Mesendoderm (in vitro differentiated cells): ENCODE measurements at places on chromosomes 1 and 21.

DNA sequence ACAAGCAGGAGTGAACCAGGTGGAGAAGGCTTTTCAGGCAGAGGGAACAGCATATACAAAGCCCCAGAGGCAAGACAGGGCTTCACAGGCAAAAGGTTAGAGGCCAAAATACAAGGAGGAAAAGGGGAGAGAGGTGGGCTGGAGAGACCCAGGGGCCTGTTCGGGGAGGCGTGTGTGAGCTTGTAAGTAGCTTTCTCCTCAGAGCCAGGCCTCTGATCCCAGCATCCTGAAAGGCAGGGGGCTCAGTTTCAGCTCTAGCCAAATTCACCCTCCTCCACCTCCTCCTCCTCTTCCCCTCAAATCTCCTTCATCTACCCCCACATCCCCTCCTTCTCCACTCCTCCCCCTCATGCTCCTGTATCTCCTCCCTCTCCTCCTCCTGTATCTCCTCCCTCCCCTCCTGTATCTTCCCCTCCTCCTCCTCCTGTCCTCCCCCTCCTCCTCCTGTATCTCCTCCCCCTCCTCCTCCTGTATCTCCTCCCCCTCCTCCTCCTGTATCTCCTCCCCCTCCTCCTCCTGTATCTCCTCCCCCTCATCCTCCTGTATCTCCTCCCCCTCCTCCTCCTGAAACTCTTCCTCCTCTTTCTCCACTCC is 148.6 kb downstream of the ST6GALNAC5 start:
- DNase-seq = peak; percentile 52

- no peak for DNase-seq
Measured at GRCh38 chr1:74429580-74429979, 82.8 kb downstream of the LRRC53 start.

DNA sequence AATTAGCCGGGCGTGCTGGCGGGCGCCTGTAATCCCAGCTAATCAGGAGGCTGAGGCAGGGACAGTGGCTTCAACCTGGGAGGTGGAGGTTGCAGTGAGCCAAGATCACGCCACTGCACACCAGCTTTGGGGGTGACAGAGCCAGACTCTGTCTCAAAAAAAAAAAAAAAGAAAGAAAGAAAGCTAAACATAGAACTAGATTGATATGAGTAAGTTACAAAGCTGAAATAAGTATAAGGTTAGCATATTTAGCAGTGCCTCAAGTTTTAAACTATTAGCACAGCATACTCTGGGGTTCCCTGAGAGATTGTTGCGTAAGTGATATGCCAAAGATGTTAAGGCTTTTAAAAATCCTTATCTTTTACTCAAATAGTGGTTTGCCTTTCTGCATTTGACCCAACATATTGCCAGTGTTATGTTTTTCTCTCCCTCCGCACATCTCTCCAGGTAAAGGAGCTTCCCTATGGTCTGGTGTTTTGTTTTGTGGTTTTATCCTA is 126.1 kb downstream of the CD247 start:
- no peak for DNase-seq

GRCh38 chr1:68307378-68307787 is 75.1 kb upstream of the WLS start:
- DNase-seq = peak; percentile 79

DNA sequence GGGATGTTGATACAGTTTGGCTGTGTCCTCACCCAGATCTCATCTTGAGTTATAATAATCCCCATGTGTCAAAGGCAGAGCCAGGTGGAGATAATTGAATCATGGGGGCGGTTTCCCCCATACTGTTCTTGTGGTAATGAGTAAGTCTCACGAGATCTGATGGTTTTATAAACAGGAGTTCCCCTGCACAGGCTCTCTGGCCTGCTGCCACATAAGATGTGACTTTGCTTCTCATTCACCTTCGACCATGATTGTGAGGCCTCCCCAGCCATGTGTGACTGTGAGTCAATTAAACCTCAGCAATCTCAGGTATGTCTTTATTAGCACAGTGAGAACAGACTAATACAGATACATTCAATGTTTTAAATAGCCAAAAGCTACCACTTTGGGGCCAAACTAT is 41.1 kb downstream of the SLC35F3 start:
- no peak for DNase-seq

- DNase-seq = peak; percentile 41
Measured at GRCh38 chr1:109255097-109255651, 5.8 kb downstream of the CELSR2 start.

DNA sequence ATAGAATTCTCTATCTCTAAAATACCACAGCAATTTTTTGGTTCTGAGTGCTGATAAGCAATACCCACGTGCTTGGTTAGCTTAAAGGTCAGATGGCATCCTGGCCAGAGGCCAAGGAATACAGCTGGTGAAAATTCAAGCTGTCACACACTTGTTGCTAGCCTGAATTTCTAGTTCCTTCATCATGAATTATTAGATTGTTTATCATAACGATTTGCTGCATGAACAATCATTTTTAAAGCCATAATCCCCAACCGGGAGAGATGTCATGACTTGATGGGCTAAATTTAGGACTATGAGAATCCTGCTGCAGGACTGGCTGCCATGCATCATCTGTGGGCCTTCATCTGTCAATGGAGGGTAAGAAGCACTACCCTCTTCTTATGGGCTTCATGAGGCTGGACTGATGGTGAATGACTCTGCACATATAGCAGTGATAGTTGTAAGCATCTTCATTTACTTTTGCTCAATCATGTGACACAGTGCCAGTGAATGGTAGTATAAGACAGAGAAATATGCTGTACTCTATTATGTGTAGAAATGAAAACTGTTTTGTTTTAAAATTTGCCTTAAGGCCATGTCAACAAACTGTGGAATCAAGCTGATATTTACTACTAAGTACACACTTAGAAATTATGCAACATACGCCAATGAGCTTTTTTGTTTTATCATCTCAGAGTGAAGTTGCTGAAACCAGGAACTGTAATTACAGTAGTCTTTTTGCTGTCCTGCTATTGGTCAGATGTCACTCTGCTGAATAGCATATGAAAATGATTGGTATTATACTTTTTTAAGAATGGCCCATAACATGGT is 80.5 kb upstream of the RALGPS2 start:
- DNase-seq = no peak

- no peak for DNase-seq
Measured at GRCh38 chr1:216293683-216294082, 129.6 kb downstream of the USH2A start.

DNA sequence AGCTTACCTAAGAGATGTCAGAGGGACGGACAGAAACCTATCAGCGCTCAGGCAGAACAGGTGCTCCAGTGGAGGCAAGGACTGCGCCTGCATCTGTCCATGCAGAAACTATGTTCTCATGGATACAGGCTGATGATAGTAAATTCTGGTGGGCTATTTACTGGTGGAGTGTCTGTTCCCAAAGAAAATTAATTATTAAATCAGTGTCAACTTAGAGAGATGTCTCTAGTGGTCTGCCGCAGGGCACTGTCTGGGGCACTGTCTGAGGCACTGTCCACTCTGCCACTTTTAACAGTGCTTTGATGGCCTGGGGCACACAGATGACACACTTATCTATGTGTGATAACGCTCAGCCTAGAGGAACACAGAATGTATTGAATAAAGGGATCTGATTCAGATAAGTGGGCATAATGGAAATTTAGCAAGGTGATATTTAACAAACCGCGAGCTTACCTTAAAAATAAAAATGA is 148.1 kb downstream of the RGS7 start:
- DNase-seq = no peak

DNA sequence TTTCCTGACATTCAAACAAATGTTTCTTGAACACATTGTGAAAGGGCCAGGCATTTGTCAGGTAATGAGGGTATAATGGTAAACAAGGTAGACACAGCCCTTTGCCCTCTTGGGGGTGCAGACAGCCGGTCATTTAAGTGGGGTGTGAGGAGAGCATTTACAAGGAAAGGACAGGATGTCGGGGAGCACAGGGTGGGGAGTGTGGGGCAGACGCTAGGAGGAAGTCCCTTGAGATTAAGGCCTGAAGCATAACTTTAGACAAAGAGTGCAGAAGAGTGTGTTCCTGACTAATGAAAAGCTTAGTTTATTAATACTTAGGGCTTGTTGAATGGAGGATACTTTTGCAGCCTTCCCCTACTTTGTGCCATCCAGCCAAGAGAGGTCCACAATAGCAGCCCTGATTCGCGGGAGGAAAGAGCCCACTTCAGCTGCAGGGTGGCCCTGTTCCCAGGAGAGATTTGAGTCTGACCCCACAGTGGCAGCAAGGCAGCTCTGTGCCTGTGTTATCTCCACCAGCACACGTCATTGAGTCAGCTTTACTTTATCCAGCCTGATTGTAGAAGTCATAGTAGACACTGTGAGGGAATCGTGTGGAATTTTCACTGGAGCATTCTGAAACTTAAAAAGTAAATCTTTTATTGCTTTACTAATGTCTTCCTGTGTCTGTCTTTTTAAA is 35.1 kb downstream of the MPZL1 start:
- DNase-seq = no peak

DNA sequence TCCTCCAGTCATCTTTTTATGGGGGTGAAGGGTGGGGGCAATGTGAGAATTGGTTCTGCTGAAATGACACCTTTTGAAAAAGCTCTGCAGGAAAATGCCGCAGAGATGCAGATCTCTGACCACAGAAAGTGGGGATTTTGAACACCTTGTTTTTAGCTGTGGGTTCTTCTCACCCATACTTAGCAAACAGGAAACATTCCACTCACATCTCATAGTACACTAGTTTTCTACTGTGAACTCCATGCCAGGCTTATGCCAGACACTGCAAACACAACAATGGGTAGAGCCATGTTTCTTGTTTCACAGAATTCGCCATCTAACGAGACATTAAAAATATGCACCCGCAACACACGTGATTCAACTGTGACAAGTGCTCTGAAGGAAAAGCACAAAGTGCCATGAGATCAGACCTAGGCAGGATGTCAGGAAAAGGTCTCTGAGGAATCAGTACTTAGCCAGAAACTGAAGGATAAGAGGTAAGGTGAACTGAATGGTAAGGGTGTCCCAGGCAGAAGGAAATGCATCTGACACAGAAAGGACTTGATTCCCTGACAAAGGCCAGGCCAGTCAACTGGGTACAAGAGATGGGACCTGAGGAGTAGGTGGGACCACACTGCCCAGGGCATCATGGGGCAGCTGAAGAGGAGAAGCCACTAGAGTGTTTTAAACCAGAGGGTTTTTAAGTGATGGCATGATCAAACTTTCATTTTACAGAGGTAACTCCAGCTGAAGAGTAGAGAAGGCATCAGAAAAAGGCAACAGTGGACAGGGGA is 83.8 kb upstream of the JAK1 start:
- no peak for DNase-seq

DNA sequence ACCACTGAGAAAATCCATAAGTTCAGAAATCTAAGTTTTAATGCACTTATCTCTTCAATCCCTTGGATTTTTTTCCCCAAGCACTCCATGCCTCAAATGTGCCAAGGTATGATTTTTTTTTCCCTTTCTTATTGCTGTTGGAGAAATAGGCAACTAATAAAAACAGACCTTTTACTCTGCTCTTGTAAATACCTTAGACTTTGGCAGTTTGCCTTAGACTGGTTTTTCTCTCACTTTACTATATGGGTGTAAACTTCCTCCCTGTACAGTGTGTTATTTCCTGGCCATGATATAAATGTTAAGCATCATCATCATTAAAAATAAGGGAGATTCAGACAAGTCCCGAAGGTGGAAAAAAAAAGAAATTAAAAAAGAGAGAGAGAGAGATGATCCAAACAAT is 65.7 kb downstream of the LRRC8C start:
- no peak for DNase-seq

DNA sequence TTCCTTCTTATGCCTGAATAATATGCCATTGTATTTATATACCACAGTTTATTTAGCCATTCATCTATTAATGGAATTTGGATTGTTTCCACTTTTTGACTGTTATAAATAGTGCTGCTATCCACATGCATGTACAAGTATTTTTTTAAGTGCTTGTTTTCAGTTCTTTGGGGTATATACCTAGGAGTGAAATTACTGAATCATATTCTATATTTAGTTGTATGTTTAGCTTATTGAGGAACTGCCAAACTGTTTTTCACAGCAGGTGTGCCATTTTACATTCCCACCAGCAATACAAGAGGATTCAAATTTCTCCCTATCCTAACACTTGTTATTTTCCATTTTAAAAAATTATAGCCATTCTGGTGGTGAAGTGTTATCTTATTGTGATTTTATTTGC is 7.6 kb upstream of the HJV start:
- no peak for DNase-seq

- DNase-seq = peak; percentile 85
Measured at GRCh38 chr21:42970946-42971653, 3.3 kb upstream of the PKNOX1 start.

- peak; percentile 68 for DNase-seq
Measured at GRCh38 chr1:184691719-184692324, 62.8 kb downstream of the EDEM3 start.

DNA sequence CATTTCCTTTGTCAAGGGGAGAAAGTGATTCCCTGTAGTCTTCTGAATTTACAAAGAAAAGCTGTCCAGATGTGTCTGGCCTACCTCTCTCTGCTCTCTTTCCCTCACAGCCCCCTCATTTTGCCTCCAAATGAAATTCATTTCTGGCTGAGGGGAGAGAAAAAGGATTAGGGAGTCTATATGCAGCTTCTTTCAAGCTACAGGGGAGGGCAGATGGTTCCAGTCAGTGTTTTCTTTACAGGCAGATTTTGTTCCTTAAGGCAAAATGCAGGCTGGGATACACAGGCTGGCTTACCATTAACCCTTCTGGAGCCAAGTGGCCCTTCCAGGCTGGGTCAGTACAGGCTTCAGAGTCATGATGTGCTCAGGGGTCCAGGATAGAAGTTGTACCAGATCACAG is 198.1 kb upstream of the USP24 start:
- DNase-seq = no peak
